Activated T-helper 1 cell treated with anti-CD3 and anti-CD28 coated beads, Interleukin-12 subunit alpha, Interleukin-12 subunit beta, Interleukin-2, Interleukin-4 antibody, amounts not matched to agents 30 ng/mL and 10 ng/mL and 1 ng/mL, durations not matched to agents 14 hours and 24 hours and 36 hours (primary cell): ENCODE measurements at places on chromosomes 7 and 10. TPM values are rescaled to one million over a fixed set of nuclear protein-coding genes. Genes with fewer than 3 reads are reported as not detected.

Gene IFIT1B
- not detected in 2 replicates for total RNA-seq

Gene ELFN1
- total RNA-seq, result 0.05 TPM in 1 of 2 replicates, not detected in the other

Gene GNAT3
- total RNA-seq, result not detected in 2 replicates

- H3K27me3 ChIP-seq, result no peaks in the 10 kb centered on the region
- DNase-seq, result no peak
- peaks cover 4% of the 10 kb centered on the region for H3K4me1 ChIP-seq
- no peak overlapping the region for H3K27ac ChIP-seq
These were observed 191.8 kb downstream of the ADARB2 start for GRCh38 chr10:1545524-1545923.

DNA sequence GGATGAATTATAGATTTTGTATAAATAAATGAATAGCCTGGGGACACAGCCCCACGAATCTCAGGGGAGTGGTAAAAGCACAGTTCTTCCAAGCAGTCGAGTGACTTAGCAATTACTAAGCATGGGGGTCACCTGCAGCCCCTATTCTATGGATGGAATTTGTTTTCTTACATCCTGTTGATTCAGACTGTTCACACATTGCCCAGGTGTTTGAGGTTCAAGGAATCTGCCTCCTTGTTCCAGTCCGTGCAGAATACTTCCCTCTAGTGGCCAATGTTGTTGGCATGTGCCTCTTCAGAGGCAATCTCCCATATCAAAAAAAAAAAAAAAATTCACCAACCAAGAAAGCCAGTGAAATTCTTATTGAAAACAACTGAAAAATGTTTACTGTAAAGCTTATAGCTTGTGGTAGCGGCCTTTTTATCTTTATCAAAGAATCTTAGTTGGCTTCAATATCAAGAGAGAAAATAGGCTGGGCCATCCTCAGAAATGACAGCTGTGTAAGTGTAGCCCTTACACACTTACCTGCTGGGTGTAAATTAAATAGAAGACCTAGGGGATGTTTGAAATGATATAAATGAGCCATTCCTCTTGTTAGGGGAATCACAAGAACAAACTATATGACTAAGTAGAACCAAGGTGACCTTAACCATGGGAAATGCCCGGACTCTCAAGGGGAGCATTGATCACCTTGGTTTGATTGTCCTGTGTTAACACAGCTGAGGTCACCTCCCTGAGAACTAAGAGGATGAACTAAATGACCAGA, 7.8 kb downstream of the LIPM start:
- peak; percentile 34 for DNase-seq
- peaks cover 18% of the 10 kb centered on the region for H3K4me1 ChIP-seq
- no peak overlapping the region for H3K27ac ChIP-seq
- H3K27me3 ChIP-seq, result peaks cover 4% of the 10 kb centered on the region

Gene PIP4K2A
- 92.7 and 104 TPM in 2 replicates for total RNA-seq

DNA sequence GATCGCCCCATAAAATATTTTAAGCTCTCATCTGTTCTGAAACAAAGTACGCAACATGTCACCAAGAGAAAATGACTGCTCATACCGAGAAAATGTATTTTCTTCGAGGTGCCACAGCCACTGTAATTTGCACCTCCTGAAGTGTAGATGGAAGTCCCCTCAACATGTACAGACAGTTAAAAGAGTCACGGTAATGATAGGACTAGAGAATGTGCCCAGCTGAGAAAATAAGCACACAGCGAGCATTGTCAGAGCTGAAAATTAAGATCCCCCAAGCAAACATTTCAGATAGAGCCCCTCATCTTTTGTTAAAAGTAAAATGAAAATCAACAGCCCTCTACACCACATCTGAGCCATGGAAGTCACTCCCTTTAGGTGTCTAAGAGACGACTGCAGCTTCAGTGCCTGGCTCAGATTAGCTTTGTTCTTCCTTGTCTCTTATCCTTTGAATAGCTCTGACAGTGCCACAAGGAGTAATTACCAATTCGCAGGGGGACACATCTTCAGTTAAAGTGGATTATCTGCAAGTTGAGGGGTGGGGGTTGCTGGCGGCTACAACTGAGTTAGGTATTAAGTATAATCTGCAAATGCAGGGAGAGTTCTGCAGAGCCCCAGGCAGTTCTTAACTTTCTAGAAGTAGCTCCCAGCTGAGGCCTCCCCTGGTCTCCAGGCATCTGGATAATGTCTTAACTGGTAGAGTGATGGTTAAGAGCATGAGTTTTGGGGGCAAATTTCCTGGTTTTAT, 222.7 kb upstream of the C7orf33 start:
- H3K27ac ChIP-seq, result no peak overlapping the region
- H3K36me3 ChIP-seq, result no peaks in the 10 kb centered on the region
